Fibroblast of mammary gland (primary cell): ENCODE measurements at places on chromosomes 5 and 9.

- peak; percentile 84 for DNase-seq
These were observed 68.4 kb downstream of the COL27A1 start for GRCh38 chr9:114223564-114224246.

GRCh38 chr5:89105836-89106235, 222.9 kb upstream of the MEF2C start:
- no peak for DNase-seq

GRCh38 chr5:67249590-67249895, 52.9 kb upstream of the CD180 start:
- DNase-seq = no peak

DNA sequence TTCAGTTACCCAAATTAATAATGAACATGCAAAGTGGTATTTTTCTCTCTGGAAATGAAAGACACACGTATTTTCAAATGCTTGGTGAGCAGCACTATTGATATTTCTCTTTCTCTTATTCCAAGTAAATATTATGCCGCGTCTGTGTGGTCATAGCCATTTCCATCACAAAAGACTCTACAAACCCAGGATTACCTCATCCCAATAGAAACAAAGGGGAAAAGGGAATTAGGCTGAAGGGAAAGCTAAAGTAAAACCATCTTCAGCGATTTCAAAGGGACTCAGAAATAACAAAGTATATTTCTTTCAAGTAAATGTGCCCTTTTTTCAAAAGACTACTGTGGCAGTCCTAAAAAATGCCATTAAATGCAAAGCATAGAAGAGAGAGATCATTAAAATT, 62.0 kb upstream of the FST start:
- peak; percentile 64 for DNase-seq

DNA sequence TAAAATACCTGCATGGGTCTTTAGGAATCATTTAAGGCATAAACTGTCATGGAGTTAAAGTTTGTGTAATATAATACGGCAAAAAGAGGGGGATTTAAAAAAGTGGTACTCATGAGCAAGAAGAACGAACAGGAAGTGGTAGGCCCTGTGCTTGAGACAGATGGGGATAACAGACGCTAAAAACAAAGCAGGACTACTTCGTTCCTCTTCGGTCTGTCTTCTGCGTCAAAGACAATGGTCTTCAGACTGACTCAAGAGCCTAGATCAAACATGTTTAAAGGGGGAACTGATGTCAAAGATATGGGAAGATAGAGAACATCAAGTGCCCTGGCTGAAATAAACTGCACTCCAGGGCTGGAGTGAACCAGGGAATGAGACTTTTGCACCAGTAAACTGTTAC, 59.8 kb upstream of the RFX3 start:
- no peak for DNase-seq

GRCh38 chr5:115098041-115098702, 71.5 kb downstream of the TRIM36 start:
- peak; percentile 66 for DNase-seq

- peak; percentile 78 for DNase-seq
These were observed 248.6 kb upstream of the NREP start for GRCh38 chr5:112005623-112005930.

DNA sequence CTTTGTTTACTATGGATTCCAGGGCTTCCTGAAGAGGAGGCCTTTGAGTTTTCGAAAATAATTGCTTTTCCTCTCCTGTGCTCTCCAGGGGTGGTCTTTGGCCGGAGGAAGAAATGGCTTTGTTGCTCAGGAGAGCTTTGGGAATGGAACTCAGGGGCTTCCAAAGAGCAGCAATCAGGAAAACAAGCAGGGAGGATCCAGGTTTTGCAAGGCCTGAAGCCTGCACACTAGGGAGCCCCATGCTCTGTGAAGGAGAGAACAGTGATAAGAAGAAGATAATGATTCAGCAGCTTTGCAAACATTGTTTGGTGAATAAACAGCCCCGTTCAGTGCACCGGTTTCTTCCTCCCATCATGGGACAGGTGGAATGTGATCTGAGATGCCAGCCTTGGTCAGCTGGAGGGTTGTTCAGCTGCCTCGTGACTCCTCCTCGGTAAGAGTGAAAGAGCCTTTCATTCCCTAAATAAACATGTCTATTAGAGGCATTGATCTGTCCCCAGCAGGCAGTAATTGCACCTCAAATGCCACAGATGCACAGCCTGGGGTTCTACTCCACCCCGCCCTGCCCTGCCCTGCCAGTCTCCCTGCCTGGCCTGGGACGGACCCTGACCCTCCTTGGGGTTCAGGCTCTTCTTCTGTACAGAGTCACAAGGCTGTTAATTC, 11.5 kb upstream of the ALDH1B1 start:
- no peak for DNase-seq

DNA sequence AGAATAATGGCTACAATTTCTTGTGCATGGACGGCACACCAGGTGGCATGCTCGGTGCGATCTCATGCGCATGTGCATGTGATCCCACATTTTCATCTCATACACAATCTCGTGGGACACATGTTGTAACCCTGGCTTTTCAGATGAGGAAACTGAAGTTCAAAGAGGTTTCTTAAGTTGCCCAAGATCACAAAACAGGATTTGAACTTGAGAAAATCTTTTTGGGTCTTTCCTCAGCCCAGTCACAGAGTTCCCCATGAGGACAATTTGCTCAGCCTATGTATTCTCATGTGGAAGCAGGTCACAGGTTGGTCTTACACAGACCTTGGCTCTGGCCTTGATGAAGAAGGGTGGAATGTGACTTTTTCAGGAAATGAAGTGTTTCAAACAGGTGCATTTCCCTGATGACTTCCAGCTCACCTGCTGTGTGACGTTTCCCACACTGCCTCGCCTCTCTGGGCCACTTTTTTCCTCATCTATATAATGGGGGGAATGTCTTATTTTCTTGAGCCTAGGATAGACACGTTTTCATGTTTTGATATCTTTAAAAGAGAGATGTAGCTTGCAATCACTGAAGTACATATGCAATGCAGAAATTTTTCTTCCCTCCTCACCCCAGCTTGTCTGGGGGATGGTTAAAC, 7.1 kb upstream of the ORM1 start:
- DNase-seq = no peak

DNA sequence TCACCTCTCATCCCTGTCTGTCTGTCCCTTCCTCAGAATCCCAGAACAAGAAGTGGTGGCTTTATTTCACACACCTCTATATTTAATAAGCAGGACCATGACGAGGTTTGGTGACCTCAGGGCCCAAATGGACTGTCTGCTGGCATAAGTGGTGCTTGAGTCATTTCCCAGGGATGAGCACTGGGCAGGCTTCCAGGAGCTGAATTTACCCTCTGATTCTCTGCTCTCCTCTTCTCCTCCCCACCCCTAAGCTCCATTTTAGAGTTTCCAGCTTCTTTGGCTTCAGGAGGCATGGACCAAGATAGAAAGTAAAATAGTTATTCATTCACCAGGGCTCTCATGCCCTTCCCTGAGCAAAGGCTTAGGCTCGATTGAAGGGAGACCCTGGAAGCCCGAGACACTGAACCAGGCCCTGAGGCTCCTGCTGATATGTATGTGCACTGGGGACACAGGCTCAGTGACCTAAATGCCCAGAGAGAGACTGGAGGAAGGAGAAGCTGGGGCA, 69.1 kb downstream of the PPARGC1B start:
- DNase-seq = peak; percentile 96

DNA sequence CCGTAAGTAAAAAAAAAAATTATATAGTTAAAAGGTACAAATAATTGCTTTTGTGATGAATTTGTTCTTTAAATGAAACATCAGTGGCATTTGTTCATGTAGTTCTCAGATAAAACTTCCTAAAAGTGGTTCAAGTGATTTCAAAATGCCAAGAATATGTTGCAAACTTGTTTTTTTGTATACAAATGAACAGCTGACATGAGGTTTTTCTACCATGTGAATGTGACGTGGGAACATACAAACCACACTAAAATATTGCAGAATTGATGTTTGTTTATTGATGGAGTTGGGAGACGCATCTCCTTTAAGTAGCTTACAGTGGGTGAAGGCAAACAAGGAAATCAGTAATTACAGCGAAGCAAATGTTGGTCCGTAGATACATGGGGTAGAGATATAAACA, 16.9 kb downstream of the BASP1 start:
- DNase-seq = no peak

DNA sequence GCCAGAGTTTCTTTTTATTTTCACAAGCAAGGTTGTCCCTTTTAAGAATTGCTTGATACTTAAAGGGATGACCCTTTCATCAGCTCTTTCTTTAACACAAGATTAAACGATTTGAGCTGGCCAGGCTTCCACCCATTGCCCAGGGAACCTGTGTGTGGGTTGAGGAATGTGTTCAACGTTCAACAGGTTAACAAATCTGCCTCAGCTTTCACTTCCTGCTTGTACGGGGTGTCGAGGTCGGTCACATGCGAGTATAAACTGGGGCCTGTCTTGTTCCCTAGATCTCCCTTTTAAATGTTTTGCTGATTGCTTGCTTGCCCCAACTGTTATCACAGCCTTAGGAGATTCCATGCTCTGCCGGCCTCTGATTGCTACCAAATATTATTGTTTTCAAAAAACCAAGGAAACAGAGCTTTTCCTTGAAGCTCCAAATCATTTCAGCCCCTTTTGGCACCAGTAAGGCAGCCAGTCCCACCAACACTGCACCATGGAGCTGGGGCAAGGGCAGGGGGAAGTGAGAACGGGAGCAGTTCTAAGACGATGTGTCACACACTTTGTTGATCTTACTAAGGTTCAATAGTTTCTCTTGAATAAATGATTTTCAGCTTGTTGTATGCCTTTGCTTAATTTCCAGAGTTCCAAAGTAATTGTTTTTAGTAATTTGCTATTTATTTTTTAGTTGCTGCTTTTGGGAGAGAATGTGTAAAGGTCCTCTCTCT, 10.7 kb upstream of the CLK4 start:
- no peak for DNase-seq

DNA sequence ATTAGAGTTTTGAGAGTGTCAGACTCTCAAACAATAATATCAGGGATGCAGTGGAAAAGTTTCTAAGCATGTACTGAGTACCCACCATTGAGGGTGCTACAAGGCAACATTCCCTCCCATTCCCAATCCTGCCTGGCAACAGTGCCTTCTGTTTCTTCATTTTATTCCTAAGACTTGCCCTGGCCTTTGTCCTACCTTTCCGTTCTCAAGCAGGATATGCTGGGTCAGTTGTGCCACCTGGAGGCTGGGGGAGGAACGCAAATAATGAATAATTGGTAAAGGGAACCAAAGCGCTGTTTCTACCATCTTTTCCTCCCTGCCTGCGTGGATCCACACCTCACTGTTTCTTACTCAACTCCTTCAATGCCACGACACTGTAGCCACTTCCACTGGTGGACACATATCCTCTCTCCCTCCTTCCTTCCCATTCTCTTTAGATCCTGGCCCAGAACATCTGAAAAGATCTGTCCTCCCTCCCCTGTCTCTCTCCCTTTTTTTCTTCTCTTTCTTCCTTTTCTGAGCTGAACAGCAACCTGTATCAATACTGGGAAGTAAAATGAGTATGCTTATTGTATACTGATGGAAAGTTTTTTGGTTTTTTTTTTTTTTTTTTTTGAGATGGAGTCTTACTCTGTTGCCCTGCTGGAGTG, 149.5 kb downstream of the C9orf152 start:
- DNase-seq = peak; percentile 58

GRCh38 chr5:125194883-125195282, 448.4 kb upstream of the ZNF608 start:
- no peak for DNase-seq

DNA sequence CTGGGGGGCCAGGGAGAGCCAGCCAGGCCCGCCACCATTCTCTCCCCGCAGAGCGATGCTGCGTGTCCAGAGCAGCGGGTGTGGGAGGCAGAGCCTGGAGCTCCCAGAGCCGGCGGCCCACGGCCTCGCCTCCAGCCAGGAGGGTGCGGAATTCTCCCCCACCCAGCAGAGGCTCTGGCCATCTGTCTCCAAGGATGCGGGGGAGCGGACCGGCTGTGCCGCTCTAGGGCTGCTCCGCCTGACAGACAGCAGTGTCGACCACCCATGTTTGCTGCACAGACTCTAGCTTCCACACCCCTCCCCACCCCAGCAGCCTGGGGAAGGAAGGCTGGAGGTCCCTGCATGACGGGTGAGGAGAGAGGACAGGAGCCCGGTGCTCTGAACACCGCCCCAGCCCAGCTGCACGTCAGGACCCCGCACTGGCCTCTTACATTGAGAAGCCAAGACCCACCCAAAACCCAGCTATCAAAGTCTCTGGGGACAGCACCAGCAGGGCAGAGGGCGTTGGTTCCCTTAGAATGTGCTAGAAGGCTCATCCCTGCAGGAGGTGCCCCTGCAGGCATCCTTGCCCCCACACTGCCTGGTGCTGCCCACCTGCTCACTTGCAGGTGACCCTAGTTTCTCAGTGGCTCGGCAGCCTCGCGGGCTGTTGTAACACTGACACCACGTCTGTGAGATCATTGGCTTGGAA, 29.7 kb upstream of the FCN1 start:
- DNase-seq = no peak

GRCh38 chr5:172458976-172459782, 4.9 kb upstream of the SH3PXD2B start:
- no peak for DNase-seq

GRCh38 chr5:98521821-98522220, 251.6 kb upstream of the RGMB start:
- no peak for DNase-seq

- no peak for DNase-seq
These were observed 168.3 kb upstream of the DMAC1 start for GRCh38 chr9:7967851-7968250.

DNA sequence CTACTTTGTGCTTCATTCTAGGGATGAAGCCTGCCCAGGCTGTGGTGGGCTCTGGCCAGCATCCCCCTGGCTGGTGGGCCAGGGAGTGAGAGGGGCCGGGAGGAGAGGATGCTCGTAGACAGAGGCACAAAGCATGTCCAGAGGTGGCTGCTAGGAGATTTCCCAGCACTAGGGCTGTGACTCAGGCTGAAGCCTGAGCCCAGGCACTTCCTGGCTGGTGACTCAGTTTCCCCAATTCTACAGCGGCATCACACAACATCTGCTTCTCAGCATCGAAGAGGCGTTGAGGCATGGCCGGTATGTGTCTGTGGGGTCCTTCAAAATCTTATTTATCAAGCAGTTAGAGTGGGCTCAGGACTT, 55.6 kb downstream of the DUSP1 start:
- DNase-seq = no peak

DNA sequence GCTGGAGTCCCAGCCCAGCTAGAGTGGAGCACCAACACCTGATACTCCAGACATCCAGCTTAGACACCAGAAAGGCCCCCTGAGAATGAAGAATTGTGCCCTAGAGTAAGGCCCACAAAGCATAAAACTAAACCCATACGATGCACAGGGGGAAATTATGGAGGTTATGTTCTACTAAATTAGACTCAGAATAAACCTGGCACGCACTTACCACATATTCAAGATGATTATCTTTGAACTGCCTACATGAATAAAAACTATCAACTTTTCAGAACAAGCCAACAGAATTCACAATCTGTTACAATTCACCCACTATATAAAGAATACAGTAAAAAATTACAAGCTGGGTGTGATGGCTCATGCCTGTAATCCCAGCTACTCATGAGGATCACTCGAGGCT, 168.5 kb downstream of the CPLANE1 start:
- no peak for DNase-seq
